CD4-positive, alpha-beta T cell (primary cell): ENCODE measurements at places on chromosomes 6 and 20.

DNA sequence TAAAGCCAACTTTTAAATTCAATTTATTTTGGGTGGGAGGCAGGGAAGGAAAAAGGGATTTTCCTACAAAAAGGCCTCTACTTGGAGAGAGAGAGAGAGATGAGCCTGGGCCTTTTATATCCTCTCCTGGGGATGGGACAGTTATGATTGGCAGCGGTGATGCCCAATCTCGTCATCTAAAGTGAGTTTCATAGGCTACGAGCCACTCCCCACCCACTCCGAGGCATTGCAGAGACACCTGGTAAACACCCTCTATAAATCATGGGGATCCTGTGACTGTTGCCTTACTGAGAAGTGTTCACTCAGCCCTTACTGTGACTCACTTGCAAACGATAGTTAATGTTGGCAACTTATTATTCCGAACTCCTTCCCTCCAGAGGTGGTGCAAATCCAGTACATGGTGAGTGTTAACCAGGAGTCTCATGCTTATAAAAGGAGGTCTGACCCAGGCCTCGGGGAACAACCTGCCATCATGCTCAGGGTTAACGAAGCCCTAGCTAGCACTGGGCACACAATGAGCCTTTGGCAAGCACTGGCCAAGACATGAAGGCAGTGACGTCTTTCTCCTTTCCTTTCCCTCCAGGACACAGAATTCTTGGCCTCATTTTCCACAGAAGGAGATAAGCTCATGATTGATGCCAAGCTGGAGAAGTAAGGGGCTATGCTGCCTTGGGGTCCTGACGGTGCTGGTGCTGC, 20.5 kb downstream of the BPIFB4 start:
- no peak overlapping the region for H3K27ac ChIP-seq
- no peaks in the 10 kb centered on the region for H3K36me3 ChIP-seq
- no peak overlapping the region for H3K4me3 ChIP-seq

DNA sequence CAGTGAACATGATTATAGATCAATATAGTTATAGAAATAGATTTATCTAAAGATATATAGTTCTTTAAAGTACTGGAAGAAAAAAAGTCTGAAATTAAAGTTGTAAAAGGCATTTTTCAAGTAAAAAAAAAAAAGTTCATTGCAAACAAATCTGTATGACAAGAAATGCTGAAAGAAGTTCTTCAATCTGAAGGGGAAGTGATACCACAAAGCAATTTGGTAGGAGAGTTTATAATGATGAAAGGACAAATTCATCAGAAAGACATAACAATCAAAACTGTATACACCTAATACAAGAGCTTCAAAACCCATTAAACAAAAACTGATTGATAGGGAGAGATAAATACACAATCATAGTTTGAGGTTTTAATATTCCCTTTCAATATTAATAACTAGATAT, 14.1 kb downstream of the HUS1B start:
- H3K36me3 ChIP-seq = no peaks in the 10 kb centered on the region
- no peaks in the 10 kb centered on the region for H3K27me3 ChIP-seq
- DNase-seq = no peak
- no peak overlapping the region for H3K4me3 ChIP-seq
- peaks cover 3% of the 10 kb centered on the region for H3K4me1 ChIP-seq

GRCh38 chr6:14784596-14785492, 461.0 kb upstream of the JARID2 start:
- DNase-seq = peak; percentile 35
- peaks cover 9% of the 10 kb centered on the region for H3K4me1 ChIP-seq
- H3K27ac ChIP-seq = no peak overlapping the region

DNA sequence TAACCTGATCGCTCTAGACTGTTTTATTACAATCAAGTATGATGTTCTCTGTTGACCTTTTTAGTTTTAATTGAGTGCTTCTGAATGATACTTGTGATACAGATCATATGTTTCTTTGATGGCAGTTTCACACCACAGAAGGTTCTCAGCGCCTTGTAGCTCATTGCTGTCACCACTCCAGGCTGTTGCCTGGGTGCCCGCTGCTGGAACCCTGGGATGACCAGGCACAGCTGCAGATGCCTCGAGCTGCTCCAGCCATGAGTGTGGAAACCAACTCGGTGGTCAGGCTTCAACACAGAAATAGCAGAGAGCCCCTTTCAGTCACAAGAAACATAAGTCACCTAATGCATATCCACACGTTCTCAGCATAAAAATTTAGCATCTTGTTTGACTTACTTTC, 112.7 kb downstream of the RPP40 start:
- no peak for DNase-seq
- no peak overlapping the region for H3K27ac ChIP-seq
- H3K27me3 ChIP-seq = no peaks in the 10 kb centered on the region
- peaks cover 34% of the 10 kb centered on the region for H3K36me3 ChIP-seq
- no peaks in the 10 kb centered on the region for H3K4me1 ChIP-seq

DNA sequence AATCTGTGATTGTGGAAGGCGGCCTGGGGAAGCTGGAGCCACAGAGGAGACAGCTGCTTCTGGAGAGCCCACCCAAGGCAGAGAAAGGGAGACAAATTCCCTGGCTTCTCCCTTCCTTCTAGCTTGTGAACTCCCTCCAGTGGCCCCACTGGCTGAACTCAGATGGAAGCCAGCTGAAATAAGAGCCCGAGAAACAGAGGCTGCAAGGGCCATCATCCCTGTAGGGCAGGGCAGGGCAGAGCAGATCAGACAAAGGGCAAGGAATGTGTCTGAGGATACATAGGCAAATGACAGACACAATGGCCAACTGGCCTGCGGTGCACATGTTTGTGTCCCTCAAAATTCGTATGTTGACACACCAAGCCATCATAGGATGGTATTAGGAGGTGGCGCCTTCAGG, 25.3 kb downstream of the MDFI start:
- no peak for DNase-seq
- no peaks in the 10 kb centered on the region for H3K36me3 ChIP-seq
- H3K27ac ChIP-seq = no peak overlapping the region
- no peaks in the 10 kb centered on the region for H3K4me1 ChIP-seq
- no peak overlapping the region for H3K4me3 ChIP-seq
- peaks cover under 1% of the 10 kb centered on the region for H3K27me3 ChIP-seq

DNA sequence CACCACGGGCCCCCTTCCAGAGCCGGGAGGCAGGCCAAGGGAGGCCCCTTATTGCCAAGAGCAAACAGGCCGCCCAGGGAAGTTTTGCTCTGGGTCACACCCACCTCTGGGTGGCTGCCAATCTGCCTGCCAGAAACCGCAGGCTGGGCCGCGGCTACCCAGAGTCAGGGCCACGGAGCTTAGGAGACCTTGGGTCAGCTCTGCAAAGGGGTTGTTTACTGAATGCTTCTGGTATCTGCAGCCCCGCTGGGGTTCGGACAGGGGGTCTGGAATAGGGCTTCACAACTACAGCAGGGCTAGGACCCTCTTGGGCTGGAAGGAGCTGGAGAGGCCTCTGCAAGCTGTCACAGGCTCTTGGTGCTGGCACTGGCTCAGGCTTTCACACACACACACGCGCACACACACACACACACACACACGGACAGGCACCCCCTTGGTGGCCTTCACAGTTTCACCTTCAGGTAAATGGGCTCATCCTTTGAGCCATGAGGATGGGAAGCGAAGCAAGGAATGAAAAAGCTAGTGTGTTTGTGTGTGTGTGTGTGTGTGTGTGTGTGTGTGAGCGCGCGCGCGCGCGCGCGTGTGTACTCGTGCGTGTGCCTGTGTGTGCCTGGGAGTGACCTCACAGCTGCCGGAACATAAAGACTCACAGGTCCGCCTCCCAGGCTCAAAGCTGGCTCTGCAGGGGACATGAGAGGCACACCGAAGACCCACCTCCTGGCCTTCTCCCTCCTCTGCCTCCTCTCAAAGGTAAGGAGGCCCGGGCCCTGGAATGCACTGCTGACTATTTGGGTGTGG, at the start of gene CCN5:
Gene CCN5 (plus strand): TSS at position 669 of the 798 bp plus-strand sequence. CDS start 22 bp downstream, at position 691.
- no peaks in the 10 kb centered on the region for H3K36me3 ChIP-seq
- peaks cover 6% of the 10 kb centered on the region for H3K4me1 ChIP-seq
- no peaks in the 10 kb centered on the region for H3K27me3 ChIP-seq
- DNase-seq = no peak

- no peaks in the 10 kb centered on the region for H3K36me3 ChIP-seq
- no peak overlapping the region for H3K4me3 ChIP-seq
- DNase-seq = no peak
- peaks cover 12% of the 10 kb centered on the region for H3K4me1 ChIP-seq
- no peak overlapping the region for H3K27ac ChIP-seq
Measured at GRCh38 chr20:50693001-50693400, 1.7 kb upstream of the RIPOR3 start.

- no peaks in the 10 kb centered on the region for H3K27me3 ChIP-seq
- no peak for DNase-seq
- H3K36me3 ChIP-seq = no peaks in the 10 kb centered on the region
- H3K4me3 ChIP-seq = no peak overlapping the region
- H3K4me1 ChIP-seq = peaks cover 31% of the 10 kb centered on the region
Measured at GRCh38 chr6:37054171-37054570, 48.7 kb downstream of the FGD2 start.

GRCh38 chr6:114267897-114268296, 74.9 kb downstream of the HS3ST5 start:
- H3K4me1 ChIP-seq = no peaks in the 10 kb centered on the region
- no peaks in the 10 kb centered on the region for H3K36me3 ChIP-seq
- no peak overlapping the region for H3K27ac ChIP-seq

- DNase-seq = no peak
- no peak overlapping the region for H3K27ac ChIP-seq
- H3K4me1 ChIP-seq = no peaks in the 10 kb centered on the region
- no peak overlapping the region for H3K4me3 ChIP-seq
- no peaks in the 10 kb centered on the region for H3K36me3 ChIP-seq
Measured at GRCh38 chr6:158923805-158924498, 76.0 kb downstream of the RSPH3 start.

- no peak overlapping the region for H3K4me3 ChIP-seq
- peaks cover 4% of the 10 kb centered on the region for H3K27me3 ChIP-seq
- no peak for DNase-seq
- no peaks in the 10 kb centered on the region for H3K4me1 ChIP-seq
- H3K27ac ChIP-seq = no peak overlapping the region
- no peaks in the 10 kb centered on the region for H3K36me3 ChIP-seq
Measured at GRCh38 chr20:19767070-19767469, 9.0 kb downstream of the RIN2 start.

DNA sequence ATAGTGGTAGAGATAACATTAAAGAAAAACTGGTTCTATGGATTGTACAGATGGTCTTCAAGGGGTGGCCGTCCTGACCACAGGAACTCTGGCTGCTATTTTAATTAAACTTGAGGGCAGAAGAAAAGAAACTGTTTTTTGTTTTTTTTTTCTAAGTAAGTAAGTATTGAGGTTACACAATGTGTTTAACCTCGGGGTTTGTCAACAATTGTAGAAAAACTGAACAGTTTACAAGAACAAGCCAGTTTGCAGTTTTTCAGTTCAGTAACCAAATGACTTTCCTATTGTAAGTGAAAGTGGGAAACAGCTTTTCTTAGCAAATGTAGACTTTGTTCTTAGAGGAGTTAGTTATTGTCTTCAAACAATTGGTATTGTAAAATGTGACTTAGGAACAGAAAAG, 77.0 kb downstream of the PLCB1 start:
- no peaks in the 10 kb centered on the region for H3K36me3 ChIP-seq
- H3K4me3 ChIP-seq = no peak overlapping the region
- no peaks in the 10 kb centered on the region for H3K27me3 ChIP-seq
- peaks cover 5% of the 10 kb centered on the region for H3K4me1 ChIP-seq
- DNase-seq = no peak
- H3K27ac ChIP-seq = no peak overlapping the region

GRCh38 chr20:48339986-48340882, 487.6 kb downstream of the PREX1 start:
- H3K27ac ChIP-seq = no peak overlapping the region
- H3K4me1 ChIP-seq = no peaks in the 10 kb centered on the region
- H3K36me3 ChIP-seq = no peaks in the 10 kb centered on the region
- H3K4me3 ChIP-seq = no peak overlapping the region
- no peak for DNase-seq

DNA sequence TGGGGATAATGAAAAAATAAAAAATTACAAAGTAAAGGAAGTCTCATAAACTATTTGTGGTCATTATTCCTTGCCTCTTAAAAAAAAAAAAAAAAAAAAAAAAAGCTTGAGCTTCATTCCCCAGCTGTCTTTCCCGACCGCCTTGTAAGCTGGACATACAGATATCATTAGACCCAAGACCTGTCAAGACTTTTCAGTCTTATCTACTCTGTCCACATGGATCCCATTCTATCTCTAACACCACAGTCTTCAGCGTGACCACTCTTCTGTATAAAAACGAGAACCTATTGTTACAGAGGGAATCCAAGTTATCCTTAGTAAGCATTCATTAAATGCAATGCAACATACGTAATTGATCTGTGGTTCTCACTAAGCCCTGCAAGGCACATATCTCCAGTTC, 423.5 kb downstream of the MEI4 start:
- DNase-seq = no peak
- no peak overlapping the region for H3K27ac ChIP-seq
- H3K4me3 ChIP-seq = no peak overlapping the region
- H3K27me3 ChIP-seq = no peaks in the 10 kb centered on the region
- no peaks in the 10 kb centered on the region for H3K4me1 ChIP-seq

DNA sequence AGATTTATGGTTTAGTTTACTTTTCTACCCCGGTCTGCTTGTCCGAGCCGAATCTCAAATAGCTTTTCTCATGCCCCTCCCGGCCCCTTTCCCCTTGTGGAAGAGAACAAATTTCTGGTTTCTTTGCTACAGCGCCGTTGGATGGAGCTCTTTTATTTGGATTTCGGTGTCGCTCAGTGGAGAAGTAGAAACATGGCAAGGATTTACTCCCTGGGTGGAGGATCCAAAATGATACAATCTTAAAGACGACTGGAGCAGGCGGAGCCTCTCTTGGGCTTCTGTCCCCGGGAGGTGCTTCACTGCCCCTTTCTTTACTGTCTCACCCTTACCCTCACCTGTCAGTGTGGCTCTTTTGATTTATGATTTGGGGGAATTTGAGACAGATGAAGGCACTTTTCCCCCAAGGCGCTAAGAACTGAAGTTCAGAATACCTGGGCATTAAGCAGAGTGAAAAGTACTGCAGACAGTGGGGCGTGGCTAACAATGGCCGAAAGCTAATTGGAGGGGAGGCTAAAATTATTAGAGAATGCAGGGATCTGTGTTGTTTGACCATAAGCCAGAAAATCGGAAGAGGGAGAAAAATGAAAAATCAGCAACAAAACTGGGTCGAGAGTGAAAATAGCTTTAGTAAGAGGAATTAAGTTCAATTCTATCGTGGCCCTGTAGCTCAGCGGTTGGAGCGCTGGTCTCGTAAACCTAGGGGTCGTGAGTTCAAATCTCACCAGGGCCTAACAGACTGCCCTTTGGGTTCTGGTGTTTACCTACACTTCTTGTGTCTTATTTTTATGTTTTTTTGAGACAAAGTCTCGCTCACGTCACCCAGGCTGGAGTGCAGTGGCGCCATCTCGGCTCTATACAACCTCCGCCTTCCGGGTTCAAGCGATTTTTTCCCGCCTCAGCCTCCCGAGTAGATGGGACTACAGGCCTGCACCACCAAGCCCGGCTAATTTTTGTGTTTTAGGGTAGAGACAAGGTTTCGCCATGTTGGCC, 145.1 kb upstream of the ZNF184 start:
- no peak for DNase-seq
- H3K4me3 ChIP-seq = no peak overlapping the region
- no peaks in the 10 kb centered on the region for H3K36me3 ChIP-seq
- peaks cover 45% of the 10 kb centered on the region for H3K27me3 ChIP-seq
- H3K27ac ChIP-seq = no peak overlapping the region

- H3K4me3 ChIP-seq = no peak overlapping the region
- no peaks in the 10 kb centered on the region for H3K4me1 ChIP-seq
- no peak overlapping the region for H3K27ac ChIP-seq
- no peaks in the 10 kb centered on the region for H3K36me3 ChIP-seq
- DNase-seq = no peak
- no peaks in the 10 kb centered on the region for H3K27me3 ChIP-seq
Measured at GRCh38 chr6:151100326-151100725, 139.4 kb upstream of the AKAP12 start.
